Motor neuron (in vitro differentiated cells): ENCODE measurements at places on chromosomes 2 and 18. TPM values are rescaled to one million over a fixed set of nuclear protein-coding genes. Genes with fewer than 3 reads are reported as not detected.

DNA sequence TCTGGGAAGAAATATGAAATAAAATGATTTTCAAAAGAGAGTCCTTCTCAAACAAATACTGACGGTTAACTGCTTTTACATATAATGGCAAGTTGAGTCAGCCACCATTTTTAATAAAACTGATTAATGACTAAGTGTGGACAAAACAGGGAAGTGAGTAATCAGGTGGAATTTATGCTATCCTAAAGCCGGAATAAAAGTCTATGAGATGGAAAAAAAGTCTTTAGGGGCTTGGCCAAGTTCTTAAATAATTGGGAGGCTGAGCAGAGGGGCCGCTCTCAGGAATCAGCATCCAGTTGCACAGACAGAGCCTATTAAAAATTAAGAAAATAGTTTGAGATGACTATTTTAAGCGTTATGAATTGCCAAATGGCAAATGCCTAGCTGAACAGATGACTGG lies 58.6 kb upstream of the AFF3 start:
- ATAC-seq = no peak

DNA sequence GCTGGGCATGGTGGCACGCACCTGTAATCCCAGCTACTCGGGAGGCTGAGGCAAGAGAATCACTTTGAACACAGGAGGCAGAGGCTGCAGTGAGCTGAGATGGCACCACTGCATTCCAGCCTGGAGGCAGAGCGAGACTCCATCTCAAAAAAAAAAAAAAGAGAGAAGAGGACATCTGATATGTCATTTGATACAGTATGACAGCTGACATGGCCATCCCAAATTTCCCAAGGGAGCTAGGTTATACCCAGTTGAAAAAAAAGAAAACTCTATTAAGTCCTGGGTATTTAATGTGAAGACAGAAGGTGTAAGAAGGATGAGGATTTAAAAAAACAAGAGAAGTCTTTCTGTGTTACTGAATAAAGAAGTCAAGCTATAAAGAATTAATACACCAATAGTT lies 23.3 kb downstream of the CLASP1 start:
- ATAC-seq = no peak

DNA sequence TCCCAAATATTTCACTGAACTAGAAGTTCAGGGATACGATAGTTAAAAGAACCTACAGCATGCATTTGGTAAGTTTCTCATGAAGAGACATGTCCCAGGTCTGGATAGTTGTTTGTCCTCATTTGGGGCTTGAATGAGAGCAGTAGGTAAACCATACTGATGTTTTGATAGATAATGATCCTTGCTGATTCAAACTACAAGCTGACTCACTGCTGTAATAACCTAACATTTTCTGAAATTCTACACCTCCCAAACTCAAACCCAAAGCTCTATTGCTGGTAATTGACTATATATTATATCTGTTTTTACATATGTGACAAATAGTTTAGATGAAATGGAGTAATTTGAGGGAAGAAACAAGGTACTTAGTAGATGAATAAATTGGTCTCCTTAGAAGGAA lies 154.1 kb upstream of the BOD1L2 start:
- no peak for ATAC-seq

The CROCC2 gene
- 0.29 and 0.97 TPM in 2 replicates for total RNA-seq

GRCh38 chr18:53165770-53166169 lies 825.8 kb downstream of the DCC start:
- no peak for ATAC-seq

The C18orf54 gene
- total RNA-seq = 5.7 and 6.2 TPM in 2 replicates

GRCh38 chr18:36089001-36089400 lies 21.6 kb upstream of the RPRD1A start:
- no peak for ATAC-seq

DNA sequence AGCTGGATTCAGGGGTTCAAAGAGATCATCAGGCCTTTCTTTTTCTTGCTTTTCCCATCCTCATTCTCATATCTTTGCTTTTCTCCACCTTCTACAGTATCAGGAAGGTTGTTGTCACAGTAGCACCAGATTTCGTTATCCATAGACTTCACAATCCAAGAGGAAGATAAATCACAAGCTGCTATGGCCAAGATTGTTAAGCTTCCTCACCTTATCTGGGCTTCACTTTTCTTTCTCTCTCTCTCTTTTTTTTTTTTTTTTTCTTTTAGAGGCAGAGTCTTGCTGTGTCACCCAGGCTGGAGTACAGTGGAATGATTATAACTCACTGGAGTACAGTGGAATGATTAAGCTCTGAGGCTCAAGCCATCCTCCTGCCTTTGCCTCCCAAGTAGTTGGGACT lies 93.5 kb downstream of the TTC27 start:
- ATAC-seq = no peak

The CAPN13 gene
- 0.41 and 0.91 TPM in 2 replicates for total RNA-seq

GRCh38 chr18:48663931-48664847 lies 125.4 kb downstream of the CTIF start:
- no peak for ATAC-seq

DNA sequence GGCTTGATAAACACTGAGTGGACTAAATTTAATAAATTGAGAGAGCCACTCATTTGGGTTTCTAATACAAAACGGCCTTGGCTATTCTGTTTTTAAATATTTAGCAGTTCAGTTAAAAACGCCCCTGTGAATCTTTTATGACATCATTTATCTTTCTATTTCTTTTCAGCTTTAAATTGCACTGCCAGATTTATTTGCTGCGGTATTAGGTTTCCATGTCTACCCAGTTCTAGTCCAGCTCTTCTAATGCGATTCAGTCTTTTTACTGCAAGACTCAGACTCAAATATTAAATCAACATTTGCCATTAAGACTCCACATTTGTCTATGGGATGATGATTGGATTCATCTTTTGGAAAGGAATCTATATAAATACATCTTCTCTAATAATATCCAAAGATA lies 2174.3 kb upstream of the PIK3C3 start:
- ATAC-seq = no peak

DNA sequence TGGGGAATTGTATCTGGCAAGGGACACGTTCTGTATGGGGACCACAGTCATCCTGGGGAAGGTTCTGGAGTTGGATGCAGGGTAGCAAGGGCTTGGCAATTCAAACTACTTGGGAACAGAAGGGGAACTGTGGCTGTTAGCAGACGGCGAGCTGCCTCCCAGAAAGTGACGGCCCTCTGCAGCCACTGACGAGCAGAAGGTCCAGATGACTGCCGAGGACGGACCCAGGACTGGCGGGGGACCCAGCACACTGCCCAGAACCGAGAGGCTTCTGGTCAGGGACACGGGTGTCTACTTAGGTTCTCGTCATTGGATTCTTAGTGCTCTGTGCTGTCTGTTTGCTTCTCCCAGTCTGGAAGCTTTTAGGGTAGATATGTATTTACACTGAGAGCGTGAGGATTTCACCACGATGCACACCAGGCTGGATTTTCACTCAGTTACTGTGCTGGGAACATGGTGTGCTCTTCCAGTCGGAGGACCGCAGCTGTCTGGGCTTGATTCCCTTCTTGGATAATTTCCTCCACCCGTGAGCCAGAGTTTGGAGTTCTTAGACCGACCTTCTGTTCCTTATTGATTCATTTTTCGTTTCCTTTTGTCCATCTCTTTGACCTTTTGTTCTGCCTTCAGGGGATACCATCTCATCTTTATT lies 13.4 kb downstream of the GPR35 start:
- no peak for ATAC-seq

DNA sequence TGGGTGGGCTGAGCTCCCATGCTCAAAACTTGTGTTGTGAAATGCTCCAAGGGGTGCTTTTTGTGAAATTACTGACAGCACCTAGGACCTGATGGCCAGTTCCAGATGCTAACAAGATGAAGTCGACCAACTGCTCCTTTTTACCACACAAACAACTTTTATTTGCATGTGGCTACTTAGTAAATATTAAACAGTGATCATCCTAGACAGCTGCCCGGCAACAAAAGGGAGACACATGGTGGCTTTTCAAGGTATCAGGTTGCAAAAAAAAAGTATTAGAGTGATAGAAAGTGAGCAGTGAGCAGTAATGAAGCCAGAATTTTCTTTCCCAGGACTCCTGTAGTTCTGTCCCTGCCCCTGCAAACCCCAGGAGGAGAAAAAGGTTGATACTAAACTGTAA lies 118.5 kb downstream of the RPIA start:
- peak; percentile 55 for ATAC-seq

The ZNF396 gene
- total RNA-seq = 2.6 and 3.0 TPM in 2 replicates

DNA sequence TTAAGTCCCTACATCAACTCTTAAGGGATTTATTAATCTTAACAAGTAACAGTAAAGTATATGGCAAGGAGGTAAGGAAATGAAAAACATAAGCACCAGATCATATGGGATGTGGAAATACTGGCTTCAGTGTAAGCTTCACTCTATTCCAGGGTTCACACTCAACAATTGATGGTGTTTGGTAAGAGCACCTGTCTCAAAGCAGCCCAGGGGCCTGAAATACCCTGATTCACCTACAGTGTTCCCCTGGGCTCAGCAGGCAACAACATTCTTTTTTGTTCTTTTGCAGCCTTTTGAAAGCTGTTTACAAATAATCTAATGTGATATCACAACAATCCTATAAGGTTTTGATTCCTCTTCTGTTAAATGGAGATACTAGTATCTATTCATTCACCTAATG lies 1.2 kb upstream of the MLPH start:
- ATAC-seq = no peak

The CCDC178 gene
- 2.7 and 3.0 TPM in 2 replicates for total RNA-seq

DNA sequence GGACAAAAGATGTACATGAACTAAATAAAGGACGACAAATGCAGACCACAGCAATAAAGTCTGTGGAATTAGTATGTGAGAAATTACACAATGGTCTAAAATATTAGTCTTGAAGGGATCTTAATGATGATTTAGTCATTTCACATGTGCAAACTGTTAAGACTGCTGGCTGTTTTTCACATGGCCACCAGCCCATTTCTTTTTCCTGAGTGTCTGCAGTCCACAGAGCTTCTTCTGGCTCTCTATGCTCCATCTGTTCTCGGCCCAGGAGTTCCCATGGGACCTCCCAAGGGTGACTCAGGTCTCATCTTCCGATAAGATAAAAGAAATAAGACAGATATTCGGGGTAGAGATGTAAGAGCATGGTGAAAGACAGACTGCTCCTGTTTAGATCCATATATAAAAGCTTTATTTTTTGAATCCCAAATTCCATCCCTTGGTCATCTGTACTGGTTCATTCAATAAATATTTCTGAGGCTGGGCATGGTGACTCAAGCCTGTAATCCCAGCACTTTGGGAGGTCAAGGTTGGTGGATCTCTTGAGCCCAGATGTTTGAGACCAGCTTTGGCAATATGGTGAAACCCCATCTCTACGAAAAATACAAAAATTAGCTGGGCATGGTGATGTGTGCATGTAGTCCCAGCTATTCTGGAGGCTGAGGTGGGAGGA lies 20.1 kb downstream of the IL1RL1 start:
- no peak for ATAC-seq

DNA sequence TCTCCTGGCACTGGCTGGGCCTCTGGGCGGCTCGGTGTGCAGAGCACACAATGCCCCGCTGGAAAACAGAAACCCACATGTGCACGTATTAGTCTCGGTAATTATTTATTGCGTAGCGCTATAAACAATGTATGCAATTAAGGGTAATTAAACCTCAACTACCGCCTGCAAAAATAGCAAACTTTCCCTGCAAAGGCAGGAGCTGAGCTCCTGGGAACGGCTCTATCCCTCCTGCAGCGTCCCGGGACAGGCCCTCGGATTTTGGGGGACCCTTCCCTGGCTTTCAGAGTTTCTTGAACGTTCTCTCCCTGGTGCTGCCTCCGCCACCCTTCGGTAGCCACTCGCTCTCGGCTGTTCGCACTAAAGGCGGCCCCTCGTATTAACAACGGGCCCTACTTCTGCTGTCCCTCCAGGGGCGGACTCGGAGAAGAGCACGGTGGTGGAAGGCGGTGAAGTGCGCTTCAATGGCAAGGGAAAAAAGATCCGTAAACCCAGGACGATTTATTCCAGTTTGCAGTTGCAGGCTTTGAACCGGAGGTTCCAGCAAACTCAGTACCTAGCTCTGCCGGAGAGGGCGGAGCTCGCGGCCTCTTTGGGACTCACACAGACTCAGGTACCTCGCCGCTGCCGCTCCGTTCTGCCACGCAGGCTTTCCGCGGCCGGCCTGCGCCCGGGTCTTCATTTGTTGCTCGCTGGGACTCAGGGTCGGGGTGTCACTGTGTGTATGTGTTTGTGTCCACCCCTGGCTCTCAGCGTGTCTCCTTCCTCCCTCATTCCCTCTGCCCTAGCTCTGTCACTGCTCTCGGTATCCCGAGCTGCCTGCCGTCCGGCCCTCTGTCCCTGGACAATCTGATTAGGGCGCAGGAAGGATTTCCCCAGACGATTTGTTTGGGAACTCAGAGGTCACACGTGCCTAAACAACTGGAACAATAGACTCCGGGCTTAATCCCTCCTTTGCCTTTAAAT lies 1.2 kb downstream of the DLX1 start:
- no peak for ATAC-seq

- ATAC-seq = no peak
Measured at GRCh38 chr18:47331026-47331425, 79.6 kb upstream of the SKOR2 start.

DNA sequence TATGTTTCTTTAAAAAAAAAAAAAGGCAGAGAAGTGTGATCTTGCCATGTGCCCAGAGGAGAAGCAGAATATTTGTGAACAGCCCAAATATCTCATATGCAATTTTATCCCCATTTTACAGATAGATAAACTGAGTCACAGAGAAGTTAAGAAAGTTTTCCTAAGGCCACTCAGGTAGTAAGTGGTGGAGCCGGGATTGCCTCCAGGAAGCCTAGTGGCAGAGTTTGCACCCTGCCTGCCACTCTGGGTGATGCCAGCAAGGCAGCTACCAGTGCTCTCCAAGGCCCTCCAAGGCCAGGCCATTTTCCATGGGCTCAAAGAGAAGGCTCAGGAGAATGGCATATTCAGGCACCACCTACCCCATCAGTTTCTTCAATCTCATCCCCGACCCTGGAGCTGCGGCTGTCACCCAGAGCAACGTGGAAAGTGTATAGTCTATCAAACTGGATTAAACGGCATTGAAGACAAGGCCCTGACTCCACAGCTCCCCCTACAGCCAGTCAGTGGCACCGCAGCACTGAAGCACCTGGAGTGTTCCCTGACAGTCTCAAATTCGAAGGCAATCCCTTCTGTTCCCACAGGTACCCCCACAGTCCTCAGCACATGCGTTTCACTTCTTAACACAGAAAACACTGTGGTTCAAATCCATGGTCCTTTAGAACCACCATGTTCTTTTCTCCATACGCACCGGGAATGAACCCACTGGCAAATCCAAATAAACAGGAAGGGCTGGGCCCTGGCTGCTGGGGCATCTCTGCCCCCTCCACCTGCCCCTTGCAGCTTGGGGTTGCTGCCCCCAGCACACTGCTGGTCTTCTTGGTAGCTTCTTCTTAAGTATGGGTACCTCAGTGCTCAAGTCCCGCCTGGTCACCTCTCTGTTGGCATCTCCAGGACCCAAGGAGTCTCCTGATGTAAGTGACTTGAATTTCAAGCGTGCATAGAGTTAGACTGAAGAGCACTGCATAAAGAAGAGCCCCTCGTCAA lies 175.3 kb downstream of the INHBB start:
- no peak for ATAC-seq

- no peak for ATAC-seq
Measured at GRCh38 chr2:178756343-178756742, 50.9 kb downstream of the TTN start.

GRCh38 chr2:3110994-3111666 lies 266.5 kb downstream of the EIPR1 start:
- ATAC-seq = no peak

GRCh38 chr2:3652896-3653625 lies 4.9 kb upstream of the ALLC start:
- no peak for ATAC-seq
